ENCODE measurements at places on chromosomes 12 and 14.

GRCh38 chr12:89486264-89486663, 38.3 kb downstream of the GALNT4 start:
- no peak for DNase-seq

- no peak for DNase-seq
Observed at GRCh38 chr12:122084857-122085405, 6.4 kb downstream of the MLXIP start.

DNA sequence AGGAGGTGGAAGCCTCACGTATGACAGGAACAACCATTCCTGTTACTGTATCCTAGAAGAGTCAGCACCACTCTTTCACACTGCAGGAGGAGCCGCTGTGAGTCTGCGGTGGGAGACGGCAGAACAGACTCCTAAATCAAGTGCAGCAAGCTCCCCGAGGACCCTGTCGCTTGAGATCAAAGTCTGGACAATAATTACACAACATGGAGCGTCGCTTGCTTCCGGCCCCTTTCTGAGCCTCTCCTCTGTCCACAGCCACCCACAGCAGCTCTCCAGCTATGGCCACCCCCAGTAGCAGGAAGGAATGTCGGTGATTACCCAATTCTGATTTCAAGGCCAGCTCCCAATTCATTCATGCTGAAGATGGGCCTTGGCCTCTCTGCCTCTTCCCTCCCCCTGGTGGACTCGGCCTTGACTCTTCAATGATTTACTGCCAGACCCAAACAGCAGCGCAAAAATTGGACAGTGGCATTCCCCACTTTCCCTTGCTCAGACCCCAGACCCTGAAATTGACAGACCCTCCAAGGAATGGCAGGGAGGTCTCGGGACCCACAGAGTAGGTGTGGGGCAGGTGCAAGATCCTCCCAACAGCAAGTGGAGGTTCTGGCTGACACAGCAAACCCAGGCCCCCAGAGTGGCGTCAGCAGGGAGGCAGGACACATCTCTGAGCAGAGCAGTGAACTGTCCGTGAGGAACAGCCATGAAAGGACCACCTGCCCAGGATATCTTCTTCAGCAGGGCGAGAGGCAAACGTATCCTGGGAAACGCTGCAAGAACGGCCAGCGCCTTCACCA, 272.7 kb upstream of the DIO3 start:
- DNase-seq: no peak

DNA sequence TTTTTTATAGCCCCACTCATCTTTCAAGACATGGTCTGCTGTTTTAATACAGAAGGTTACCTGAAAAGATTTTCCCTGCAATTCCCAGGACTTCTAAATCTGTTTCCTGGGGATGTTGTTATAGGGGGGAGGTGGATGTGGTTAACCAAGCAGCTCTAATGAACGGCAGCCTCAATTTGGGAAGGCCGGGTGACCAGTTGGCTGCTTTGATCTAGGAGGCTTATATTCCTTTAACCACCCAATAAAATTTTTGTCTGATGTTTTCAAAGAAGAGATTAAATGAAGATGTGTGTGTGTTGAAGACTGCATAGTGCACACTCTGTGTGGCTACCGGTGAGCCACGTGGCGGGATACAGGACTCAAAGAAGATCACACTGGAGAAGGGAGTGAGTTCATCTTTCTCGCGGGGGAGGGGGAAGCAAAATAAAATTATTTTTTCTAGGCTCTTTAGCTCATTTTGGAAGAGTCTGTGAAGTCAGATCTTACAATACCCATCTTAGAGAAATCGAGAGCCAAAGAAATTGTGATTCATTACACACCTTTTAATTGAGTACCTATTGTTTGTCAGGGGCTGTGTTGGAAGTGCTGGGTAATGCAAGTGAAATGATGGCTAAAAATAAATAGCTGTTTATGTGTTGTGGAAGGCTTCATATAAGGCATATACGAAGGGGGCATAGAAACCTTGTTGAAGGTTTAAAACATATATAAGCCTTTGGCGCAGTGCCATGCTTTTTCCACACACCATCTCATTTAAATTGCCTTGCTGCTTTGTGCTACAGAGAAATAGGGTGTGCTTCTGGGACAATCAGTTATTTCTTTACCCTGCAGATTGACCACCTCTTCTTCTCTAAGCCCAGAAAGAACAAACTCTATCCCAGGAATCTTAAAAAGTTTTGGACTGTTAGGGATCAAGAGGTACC, 18.5 kb downstream of the ELK3 start:
- DNase-seq: no peak

GRCh38 chr14:82341261-82341810, 807.7 kb upstream of the SEL1L start:
- DNase-seq: no peak

DNA sequence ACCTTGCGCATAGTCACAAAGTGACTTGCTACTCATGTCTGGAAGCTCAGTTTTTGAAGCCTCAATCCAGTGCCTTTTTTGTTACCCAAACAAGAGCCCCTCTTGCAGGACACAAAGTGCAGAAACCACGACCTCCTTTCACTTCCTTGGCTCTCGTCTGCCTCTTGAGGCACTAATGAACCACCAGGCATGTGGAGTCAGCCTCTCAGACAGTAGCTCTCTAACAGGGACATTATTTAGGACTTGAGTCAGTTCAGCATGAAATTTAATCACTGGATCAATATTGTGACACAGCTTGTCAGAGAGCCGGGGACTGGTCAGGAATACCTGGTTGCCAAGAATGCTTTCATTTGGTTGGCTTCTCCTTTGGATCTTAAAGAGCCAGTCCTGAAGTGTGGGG, 46.7 kb downstream of the HSPB8 start:
- DNase-seq: no peak

GRCh38 chr14:24506443-24506842, 1.6 kb downstream of the CMA1 start:
- DNase-seq: no peak

DNA sequence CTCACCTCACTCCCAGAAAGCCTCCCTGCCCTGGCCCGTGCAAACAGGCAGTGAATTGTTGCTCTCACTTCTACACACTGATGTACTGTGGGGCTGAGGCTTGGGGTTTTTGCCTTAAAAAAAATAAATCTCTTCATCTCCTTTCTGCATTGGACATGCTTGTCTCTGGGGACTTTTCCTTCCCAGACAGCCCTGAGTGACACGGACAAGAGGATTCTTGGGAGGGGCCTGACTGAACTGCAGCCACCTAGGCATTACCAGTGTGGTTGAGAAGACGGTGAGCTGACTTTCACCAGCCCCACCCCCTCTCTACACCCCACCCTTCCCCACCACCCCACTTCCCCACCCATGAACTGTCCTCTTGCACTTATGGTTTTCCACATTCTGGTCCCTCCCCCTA, 51.6 kb upstream of the PARP11 start:
- no peak for DNase-seq

- no peak for DNase-seq
Observed at GRCh38 chr12:45816652-45817051, 87.1 kb downstream of the ARID2 start.

GRCh38 chr14:101590616-101591015, 29.3 kb downstream of the DIO3 start:
- no peak for DNase-seq

DNA sequence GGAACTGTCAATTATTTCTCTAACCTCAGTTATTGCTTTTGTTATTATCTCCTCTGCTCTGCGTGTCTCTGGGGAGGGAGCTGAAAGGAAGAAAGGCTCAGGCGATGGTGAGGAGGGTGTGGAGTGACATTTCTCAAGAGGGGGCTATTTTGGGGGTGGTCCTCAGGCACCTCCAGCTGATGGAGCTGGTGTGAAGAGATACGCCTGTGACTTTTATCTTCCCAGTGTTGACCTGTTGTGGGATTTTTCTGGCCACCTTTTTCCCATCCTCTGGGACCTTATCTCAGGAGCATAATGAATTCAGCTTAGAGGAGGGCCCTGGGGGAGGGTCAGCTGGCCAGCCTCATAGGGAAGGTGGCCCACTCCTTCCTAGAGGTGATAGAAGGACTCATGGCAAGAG, 26.4 kb downstream of the KCNA5 start:
- DNase-seq: no peak

- no peak for DNase-seq
Observed at GRCh38 chr14:88493392-88494185, 61.2 kb downstream of the PTPN21 start.

- no peak for DNase-seq
Observed at GRCh38 chr12:53532524-53533445, 25.5 kb upstream of the NPFF start.

- DNase-seq: no peak
Observed at GRCh38 chr12:12791756-12792369, 6.4 kb downstream of the APOLD1 start.

DNA sequence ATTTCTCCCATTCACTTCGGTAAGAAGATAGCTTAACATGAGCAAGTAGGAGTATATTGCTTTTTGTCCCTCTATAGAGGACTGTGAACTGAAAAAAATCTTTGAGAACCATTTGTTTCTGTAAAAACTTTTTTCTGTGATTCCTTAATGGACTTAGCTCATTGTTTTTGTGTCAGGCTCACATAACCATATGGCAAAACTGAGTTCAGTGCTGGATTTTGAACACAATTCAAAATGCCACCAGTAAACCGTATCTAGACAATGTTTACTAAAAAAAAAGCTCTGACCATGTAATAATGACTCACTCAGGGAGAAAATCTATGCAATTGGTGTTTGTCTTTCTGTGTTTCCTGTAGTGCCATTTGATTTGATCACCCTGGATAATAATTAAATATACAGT, 5.2 kb downstream of the TRHDE start:
- DNase-seq: no peak

GRCh38 chr12:20592556-20592955, 102.6 kb upstream of the SLCO1C1 start:
- no peak for DNase-seq

DNA sequence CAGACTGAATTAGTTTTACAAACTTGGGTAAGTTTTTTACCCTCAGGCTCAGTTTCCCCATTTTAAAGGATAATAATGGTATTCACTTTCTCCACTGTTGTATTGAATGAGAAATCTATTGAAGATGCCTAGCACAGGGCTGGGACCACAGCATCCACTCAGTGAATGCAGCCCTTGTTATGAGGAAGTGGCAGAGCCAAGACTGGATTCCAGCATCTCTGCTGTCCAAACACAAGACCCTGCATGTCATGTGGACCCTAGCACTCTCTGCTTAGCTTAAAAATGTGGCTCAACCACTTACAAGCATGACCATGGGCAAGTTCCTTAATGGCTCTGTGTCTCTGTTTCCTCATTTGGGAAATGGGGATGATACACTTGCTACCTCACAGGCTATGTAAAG, 24.1 kb upstream of the TRIM9 start:
- DNase-seq: no peak

DNA sequence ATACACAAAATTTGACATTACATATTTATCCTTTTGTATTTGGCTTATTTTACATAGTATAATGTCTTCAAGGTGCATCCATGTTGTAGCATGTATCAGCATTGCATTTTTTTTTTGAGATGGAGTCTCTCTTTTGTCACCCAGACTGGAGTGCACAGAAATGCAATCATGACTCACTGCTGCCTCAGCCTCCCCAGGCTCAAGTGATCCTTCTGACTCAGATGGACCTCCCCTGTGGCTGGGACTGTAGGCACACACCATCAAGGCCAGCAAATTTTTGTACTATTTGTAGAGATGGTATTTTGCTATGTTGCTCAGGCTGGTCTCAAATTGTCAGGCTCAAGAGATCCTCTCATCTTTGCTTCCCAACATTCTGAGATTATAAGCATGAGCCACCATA, 214.4 kb upstream of the ALG10B start:
- DNase-seq: no peak

DNA sequence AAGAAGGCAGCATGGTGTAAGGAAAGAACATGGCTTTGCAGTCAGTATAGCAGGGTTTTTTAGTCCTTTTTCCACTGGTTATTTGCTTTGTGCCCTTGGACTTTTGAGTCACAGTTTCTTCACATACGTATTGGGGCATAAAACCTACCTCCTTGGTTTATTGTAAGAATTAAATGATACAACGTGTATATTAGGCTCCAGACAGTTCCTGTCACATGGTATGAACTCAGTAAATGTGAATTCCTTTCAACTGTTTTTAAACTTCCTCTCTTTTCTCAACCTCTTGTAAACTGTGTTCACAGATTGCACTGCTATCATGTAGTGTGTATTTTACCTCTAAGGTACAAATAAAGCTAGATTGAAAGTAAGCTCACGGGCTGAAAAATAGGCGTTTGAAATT, 29.5 kb downstream of the MSRB3 start:
- DNase-seq: no peak

DNA sequence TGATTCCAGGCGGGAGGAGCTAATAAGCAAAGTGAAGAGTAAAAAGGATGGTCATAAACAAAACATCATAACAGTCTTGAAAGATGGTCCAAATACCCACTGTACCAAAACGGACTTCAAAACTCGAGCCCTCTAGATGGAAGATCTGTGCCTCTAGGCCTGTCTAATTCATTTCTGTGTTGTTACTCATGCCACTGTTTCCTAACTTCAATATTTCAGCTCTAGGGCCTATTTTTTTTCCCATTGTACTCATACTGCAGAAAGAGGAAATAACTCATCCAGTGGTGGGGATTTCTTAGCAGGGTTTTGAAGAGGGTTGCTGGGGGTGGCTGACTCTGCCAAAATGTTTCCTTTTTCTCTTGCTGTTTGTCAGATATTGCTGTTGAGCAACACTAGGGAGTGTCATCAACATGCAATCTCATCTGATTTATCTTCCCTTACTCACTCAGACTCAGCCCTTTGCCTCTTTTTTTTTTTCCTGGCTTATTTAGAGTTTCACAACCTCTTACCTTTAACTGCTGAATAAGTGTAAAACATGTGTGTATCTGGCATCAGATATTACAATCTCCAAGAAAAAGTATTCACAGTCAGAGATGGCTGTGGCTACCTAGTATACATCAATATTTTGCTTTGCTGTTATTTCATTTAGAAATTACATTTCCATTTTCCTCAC, 189.6 kb downstream of the DUSP6 start:
- peak; percentile 54 for DNase-seq

DNA sequence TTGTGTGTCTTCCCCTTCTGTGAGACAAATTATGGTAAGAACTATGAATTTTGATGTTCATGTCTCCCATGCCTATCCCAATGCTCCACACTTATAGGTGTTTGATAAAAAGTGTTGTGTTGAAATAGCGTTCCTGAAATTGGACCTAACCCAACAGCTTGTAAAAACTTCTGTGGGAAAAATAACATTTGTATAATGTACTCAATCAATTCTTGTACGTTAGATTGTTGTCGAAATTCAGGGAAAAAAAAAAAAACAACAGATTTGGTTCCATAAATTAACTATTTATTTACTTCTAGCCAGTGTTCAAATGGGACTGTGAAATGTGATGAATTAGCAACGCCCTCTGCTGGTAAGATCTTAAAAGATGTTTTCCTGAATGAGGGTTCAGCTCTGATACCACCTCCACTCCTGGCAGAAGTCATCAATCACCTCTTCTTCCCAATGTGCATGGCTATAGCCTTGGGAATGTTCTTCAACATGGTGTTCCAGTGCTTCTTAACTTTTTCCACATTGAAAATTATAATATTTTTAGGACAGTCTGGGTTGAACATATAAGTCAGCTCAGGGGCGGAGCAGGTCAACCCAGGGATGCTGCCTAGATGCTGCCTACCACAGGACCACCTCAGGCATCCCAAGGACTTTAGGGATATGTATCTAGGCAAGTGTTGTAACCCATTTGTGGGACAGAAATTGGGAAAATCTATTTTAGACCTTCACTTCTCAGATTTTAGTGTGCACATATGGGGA, 170.6 kb downstream of the OTOGL start:
- no peak for DNase-seq
